Spleen (tissue), 13 donors: ENCODE measurements at places on chromosomes 5 and 9. TPM values are rescaled to one million over a fixed set of nuclear protein-coding genes. Genes with fewer than 3 reads are reported as not detected.

MED7 gene
- polyA plus RNA-seq: 27.0 TPM

DNA sequence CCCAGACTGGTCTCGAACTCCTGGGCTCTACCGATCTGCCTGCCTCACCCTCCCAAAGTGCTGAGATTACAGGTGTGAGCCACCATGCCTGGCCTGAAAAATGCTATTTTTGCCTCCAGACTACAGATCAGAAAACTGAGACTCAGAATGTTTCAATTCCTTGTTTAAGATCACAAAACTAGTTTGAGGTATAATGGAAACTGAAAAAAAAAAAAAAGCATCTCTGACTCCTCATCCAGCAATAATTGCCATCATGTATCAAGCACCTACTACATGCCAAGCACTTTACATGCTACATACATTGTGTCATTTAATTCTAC is 35.6 kb downstream of the PLAC8L1 start:
- no peaks in the 10 kb centered on the region for H3K36me3 ChIP-seq
- H3K27ac ChIP-seq: no peak overlapping the region
- no peaks in the 10 kb centered on the region for H3K27me3 ChIP-seq
- no peaks in the 10 kb centered on the region for H3K4me1 ChIP-seq
- no peak for DNase-seq

DNA sequence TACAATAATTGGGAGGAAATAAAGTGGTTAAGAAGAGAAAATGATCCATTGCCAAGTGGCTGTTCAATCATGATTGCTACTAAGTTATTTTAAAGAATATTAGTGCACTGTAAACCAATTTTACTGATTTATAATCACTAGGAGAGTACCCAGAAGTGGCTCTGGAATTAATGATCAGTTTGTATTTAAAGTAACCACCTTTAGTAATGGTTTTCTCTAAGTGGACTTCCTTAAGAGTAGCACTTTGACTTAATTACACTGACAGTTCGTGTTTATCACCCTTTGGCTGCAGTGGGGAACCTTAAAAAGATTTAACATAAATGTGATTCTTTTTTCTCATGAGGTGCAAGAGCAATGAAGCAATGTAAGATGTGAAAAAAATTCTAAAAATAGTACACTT is 310.8 kb downstream of the CDH12 start:
- H3K27ac ChIP-seq: no peak overlapping the region
- no peak overlapping the region for H3K4me3 ChIP-seq
- H3K27me3 ChIP-seq: no peaks in the 10 kb centered on the region

- H3K4me3 ChIP-seq: no peak overlapping the region
- H3K4me1 ChIP-seq: no peaks in the 10 kb centered on the region
- H3K36me3 ChIP-seq: no peaks in the 10 kb centered on the region
- DNase-seq: no peak
These were observed 128.0 kb downstream of the KCTD16 start for GRCh38 chr5:144298658-144299057.

GRCh38 chr5:101435768-101436167 is 532.7 kb upstream of the ST8SIA4 start:
- H3K27me3 ChIP-seq: no peaks in the 10 kb centered on the region
- DNase-seq: no peak
- no peak overlapping the region for H3K27ac ChIP-seq
- H3K4me1 ChIP-seq: no peaks in the 10 kb centered on the region
- no peak overlapping the region for H3K4me3 ChIP-seq
- H3K36me3 ChIP-seq: no peaks in the 10 kb centered on the region

- no peaks in the 10 kb centered on the region for H3K4me1 ChIP-seq
- DNase-seq: no peak
- H3K27me3 ChIP-seq: no peaks in the 10 kb centered on the region
- H3K4me3 ChIP-seq: no peak overlapping the region
These were observed 77.3 kb downstream of the SLC1A1 start for GRCh38 chr9:4567601-4568000.

DNA sequence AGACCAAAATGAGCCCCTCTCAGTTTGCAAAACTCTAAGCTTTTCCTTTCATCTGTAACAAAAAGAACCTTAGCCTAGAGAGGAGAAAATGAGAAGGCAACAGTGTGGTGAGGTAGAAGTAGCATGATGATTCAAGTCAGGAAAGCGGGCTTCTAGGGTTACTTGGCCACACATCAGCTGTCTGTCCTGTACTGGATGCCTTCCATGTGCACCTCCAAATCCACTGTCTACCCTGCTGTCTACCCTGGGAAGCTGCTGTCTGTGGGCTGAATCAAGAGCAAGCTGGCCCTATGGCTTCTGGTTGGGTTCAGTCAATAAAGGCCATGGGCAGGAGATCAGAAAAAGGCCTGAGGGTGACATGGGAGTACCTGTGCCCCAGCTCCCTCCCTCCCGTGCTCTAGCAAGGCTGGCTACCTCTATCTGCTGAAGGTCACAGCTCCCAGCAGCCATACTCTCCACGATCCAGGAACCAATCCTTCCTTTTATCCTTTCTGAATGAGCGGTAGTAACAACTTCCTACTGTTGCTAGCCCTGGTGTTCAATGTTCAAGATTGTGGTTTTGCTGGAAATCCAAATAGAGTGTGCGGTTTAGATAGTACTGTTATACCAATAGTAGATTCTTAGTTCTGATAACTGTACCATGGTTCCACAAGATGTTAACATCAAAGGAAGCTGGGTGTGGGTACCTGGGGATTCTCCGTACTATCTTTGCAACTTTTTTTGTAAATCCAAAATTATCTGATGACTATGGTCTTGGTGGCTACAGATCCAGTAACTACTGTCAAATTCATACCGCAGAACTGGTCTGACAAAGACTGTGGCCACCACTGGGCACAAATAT is 191.0 kb downstream of the ESM1 start:
- no peak overlapping the region for H3K27ac ChIP-seq
- H3K27me3 ChIP-seq: no peaks in the 10 kb centered on the region
- H3K4me1 ChIP-seq: no peaks in the 10 kb centered on the region
- no peaks in the 10 kb centered on the region for H3K36me3 ChIP-seq
- no peak for DNase-seq

- peaks cover 16% of the 10 kb centered on the region for H3K4me1 ChIP-seq
- H3K4me3 ChIP-seq: no peak overlapping the region
- no peaks in the 10 kb centered on the region for H3K36me3 ChIP-seq
These were observed 9.0 kb upstream of the IFNA8 start for GRCh38 chr9:21399956-21400355.
